Stimulated activated CD8-positive, alpha-beta memory T cell treated with anti-CD3 and anti-CD28 coated beads, Interleukin-4, amount 100 ng/mL, for 1 hour (primary cell): ENCODE measurements at places on chromosomes 13 and 19.

- DNase-seq = no peak
Measured at GRCh38 chr19:8666814-8667405, 31.7 kb downstream of the ACTL9 start.

DNA sequence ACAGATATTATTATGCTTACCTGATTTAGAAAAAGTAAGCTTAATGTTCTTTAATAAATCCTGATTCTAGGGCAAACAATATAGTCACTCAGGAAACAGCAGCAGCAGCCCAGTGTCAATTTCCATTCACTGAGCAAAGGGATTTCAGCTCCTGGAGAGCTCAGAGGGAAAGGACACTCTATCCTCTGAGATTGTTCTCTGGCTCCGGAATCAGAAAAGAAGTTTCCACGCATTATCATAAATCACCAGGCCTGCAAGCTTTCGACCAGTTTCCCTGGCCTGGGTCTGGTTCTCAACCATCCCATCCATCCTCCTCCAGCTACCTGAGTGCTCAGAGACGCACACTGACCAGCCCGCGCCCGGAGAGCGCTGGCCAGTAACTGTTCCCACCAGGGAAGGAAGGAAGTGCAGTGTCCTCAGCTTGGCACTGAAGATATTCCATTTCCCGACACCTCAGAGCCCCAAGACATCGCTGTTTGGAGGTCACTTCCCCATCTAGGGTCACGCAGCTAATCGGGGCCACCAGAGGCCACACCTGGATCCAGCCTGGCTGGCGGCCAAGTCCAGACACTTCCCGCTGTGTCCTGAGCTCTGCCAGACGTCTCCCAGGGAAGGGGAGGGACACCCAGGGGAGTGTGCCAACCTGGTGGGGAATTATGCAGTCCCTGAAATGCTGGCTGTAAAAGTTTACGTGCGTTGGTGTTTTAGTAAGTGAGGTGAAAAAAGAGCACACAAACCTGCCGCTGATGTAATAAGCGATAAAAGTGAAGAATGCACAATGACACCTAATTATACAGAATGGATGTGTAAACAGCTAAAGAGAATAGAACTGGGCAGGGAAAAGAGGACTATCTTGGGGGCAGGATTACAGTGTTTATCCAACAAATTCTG lies 29.1 kb downstream of the EPS15L1 start:
- DNase-seq = no peak

- DNase-seq = no peak
Measured at GRCh38 chr13:41199526-41199925, 5.2 kb upstream of the KBTBD7 start.

- DNase-seq = no peak
Measured at GRCh38 chr19:29259153-29259552, 46.2 kb upstream of the UQCRFS1 start.

DNA sequence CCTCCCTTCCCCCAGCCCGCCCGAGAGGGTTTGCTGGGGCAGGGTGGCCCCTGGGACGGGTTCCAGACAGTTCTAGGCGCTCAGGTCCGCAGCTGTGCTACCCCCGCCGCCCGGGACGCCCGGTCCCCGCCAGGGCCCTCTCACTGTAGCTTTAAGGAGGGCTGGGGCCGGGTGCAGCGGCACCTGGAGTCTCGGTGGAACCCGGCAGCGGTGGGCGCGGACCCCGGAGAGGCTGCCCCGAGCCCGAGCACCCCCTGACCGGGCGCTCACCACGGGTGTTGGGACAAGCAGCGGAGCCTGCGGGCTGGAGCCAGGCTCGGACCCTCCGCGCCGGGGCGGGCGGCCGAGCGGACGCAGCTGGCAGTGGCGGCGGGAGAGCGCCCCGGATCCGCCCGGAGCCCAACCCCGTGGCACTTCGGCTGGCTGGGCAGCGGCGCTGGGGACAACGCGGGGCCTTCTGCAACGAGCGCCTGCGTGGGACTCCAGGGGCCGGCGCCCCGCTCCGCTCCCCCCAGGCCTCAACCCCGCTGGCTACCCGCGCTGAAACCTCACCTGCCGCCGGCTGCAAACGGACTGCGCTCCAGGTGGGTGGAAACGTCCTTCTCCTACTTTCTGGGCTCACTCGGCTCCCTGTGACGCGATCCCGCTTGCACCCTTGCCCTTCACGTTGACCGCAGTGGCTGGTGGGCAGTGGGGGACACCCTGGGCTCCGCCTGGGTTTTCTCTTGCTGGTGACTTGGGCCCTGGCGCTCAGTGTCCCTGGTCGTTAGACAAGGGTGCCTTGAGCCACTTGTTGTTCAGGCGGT lies 81.1 kb downstream of the ZNF429 start:
- peak; percentile 10 for DNase-seq

DNA sequence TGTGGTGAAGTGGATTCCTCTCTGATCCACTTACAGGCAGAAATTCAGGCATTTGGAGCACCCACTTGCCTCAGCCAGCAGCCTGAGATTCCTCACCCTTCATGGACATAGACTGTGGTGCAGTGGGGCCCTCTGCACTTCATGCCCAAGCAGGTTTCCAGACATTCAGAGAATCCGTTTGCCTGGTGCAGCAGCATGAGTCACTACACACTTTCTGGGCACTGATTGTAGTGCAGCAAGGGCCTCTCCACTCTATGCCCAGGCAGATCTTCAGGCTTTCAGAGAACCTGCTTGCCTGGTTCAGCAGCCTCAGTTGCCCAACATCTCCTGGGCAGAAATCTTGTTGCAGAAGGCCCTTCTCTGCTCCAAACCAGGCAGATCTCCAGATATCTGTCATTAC lies 920.9 kb downstream of the SLITRK5 start:
- DNase-seq = no peak
